ENCODE measurements at places on chromosomes 12 and 14. TPM values are rescaled to one million over a fixed set of nuclear protein-coding genes. Genes with fewer than 3 reads are reported as not detected.

The INSM2 gene
- polyA plus RNA-seq: not detected

The IAPP gene
- not detected for polyA plus RNA-seq

The RCOR1 gene
- polyA plus RNA-seq: 1.2 TPM

The CALM1 gene
- polyA plus RNA-seq: 1,383 TPM

The KRT74 gene
- not detected for polyA plus RNA-seq

The NGB gene
- not detected for polyA plus RNA-seq

The ADGRD1 gene
- polyA plus RNA-seq: 0.50 TPM

The RNASE2 gene
- 0.45 TPM for polyA plus RNA-seq

The ZFHX2 gene
- polyA plus RNA-seq: 0.26 TPM

The KRT8 gene
- not detected for polyA plus RNA-seq

The GCN1 gene
- polyA plus RNA-seq: 18.4 TPM

The CPM gene
- polyA plus RNA-seq: 5.8 TPM

The AVPR1A gene
- polyA plus RNA-seq: not detected

The CCDC184 gene
- 0.31 TPM for polyA plus RNA-seq

The SLC25A21 gene
- not detected for polyA plus RNA-seq

The PPFIBP1 gene
- 2.2 TPM for polyA plus RNA-seq

The ACSS3 gene
- polyA plus RNA-seq: not detected

The PLBD1 gene
- 1.4 TPM for polyA plus RNA-seq

The SLC6A13 gene
- not detected for polyA plus RNA-seq

The GNB3 gene
- polyA plus RNA-seq: not detected

The PXMP2 gene
- polyA plus RNA-seq: 6.2 TPM

The APOLD1 gene
- 0.23 TPM for polyA plus RNA-seq

The TMEM119 gene
- 0.33 TPM for polyA plus RNA-seq

The SELPLG gene
- polyA plus RNA-seq: 37.0 TPM

The KRT81 gene
- not detected for polyA plus RNA-seq

Measured in IgD-negative memory B cell (primary cell).